ENCODE measurements at places on chromosomes 5 and 9.

- no peak for DNase-seq
Measured at GRCh38 chr5:139551191-139551889, 9.8 kb upstream of the UBE2D2 start.

GRCh38 chr5:4191041-4191440 is 595.4 kb downstream of the IRX1 start:
- no peak for DNase-seq

DNA sequence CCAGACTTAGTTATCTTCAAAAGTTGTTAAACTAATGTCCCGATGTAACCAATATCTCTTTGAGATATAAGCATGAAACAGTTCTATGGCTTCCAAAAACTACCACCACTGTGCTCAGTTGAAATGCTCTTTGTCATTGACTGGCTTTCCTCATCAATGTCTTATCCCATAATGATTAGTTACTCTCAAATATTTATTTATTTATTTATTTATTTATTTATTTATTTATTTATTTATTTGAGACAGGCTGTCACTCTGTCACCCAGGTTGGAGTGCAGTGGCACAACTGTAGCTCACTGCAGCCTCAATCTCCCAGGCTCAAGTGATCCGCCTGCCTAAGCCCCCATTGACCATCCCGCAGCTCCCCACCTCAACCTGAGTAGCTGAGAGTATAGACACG is 28.0 kb upstream of the MLLT3 start:
- DNase-seq, result no peak

DNA sequence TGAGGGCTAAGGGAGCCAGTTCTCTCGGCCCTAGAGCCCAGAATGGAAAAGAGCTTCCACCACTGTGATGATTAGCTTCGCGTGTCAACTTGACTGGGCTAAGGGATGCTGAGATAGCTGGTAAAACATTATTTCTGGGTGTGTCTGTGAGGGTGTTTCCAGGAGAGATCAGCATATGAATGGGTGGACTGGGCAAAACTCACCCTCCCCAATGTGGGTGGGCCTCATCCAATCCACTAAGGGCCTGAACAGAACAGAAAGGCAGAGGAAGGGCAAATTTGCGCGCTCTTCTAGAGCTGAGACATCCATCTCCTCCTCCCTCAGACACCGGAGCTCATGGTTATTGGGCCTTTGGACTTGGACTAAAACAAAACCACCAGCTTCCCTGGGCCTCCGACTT is 20.9 kb upstream of the AKNA start:
- no peak for DNase-seq

- DNase-seq, result no peak
Measured at GRCh38 chr9:124812441-124812876, 35.5 kb downstream of the OLFML2A start.

GRCh38 chr5:56816546-56817081 is 1.3 kb downstream of the MAP3K1 start:
- DNase-seq, result peak; percentile 66

GRCh38 chr9:87734106-87734505 is 8.2 kb downstream of the CTSL start:
- no peak for DNase-seq

DNA sequence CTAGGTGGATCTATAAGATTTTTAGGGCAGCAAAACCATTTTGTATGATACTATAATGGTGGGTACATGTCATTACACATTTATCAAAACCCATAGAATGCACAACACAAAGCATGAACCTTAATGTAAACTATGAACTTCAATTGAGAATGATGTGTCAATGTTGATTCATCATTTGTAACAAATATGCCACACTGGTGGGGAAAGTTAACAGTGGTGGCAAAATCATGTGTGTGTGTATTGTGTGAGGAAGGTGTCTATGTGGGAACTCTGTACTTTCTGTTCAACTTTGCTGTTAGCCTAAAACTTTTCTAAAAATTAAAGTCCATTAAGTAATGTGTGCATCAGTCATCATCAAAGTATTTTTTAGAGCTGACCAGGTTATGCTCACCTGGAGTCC is 38.9 kb downstream of the HAVCR1 start:
- no peak for DNase-seq

DNA sequence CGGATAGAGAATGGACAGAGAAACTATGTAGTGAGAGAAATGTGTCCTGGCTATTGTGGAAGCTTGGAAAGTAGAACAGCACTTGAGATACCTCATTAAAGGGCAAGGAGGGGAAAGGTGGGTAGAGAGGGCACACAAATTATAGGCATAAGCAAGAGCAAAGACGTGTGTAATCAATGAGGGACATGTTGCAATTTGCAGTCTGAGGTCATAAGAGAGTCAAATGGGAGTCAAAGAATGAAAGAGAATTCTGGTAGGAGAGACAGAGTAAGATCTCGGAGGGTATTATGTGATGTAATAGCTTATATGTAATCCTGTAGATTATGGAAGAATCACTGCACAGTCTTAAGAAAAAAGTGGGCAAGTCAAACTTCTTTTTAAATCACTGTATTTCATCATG is 312.0 kb upstream of the RGMB start:
- no peak for DNase-seq

DNA sequence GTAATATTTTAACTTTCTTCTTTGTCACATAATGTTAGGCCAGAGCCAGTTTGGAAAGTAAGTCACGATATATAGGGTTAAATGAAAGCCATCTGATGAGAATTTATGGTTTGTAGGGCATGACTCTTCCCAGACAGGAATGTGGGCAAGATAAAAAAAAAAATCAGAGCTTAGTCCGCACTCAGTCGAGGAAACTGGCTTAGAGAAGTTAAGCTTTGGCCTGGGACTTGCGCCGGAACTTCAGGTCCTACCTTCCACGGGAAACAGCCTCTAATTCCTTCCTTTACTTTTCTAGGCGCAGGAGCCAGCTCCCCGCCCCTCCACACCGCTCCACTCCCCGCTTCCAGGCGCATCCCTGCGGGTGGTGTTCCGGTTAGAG is 475 bp downstream of the DDX31 start:
- no peak for DNase-seq

DNA sequence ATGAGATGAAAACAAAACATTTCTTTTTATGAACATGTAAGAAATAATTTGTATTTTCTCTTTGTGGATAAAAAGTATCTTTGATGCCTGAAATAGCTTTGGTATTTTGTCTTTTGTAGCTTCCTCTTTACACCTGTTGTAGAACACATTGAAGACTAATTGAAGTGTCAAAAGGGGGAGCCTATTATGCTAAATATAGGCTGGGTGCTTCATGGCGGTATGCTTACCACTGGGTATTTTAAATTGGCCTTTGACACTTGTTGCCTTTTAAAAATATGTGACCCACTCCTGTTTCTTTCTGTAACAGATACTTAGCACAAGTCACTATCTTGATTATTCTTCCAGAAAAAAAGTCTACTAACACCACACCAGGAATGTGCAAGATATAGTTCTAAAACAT is 226.4 kb downstream of the KIAA0825 start:
- DNase-seq, result no peak

GRCh38 chr5:97501286-97501964 is 318.4 kb upstream of the RIOK2 start:
- no peak for DNase-seq
